ENCODE measurements at places on chromosomes 3 and 15.

DNA sequence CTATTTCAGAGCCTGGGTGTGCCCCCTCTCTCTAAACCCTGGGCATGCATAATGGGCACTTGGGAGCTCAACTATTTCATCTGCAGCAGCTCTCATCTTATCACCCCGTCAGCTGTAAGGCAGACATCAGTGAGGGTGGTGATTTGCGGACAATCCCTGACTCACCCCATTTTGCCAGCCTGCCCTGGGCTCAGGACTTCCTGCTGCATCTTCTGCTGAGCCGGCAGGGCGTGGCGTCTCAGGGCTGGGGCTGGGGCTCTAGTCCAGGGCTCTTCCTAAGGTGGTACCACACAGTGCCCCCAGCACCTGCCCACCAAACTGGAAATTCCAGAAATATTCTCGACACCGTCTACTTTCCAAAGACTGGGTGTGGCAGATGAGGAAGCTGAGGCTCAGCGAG lies 925 bp upstream of the PSTPIP1 start:
- no peak for DNase-seq

DNA sequence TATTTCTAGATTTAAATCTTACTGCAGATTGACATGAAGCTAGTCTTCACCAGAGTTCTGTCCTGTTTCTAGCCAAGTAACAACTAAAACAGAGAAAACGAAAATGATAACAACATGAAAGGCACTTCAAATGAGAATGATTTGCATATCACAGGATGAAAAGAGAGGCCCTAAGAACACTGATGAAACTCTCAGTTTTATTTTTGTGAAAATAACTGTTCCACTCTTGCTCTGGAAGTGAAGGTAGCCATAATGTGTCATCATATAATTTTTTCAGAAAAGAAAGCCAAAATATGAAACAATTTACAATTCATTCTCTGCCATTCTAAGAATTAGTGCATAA lies 274.4 kb downstream of the ADAMTSL3 start:
- DNase-seq = no peak

- no peak for DNase-seq
Measured at GRCh38 chr3:155244216-155244615, 49.3 kb downstream of the STRIT1 start.

- no peak for DNase-seq
Measured at GRCh38 chr3:138383715-138384465, 35.5 kb downstream of the MRAS start.

DNA sequence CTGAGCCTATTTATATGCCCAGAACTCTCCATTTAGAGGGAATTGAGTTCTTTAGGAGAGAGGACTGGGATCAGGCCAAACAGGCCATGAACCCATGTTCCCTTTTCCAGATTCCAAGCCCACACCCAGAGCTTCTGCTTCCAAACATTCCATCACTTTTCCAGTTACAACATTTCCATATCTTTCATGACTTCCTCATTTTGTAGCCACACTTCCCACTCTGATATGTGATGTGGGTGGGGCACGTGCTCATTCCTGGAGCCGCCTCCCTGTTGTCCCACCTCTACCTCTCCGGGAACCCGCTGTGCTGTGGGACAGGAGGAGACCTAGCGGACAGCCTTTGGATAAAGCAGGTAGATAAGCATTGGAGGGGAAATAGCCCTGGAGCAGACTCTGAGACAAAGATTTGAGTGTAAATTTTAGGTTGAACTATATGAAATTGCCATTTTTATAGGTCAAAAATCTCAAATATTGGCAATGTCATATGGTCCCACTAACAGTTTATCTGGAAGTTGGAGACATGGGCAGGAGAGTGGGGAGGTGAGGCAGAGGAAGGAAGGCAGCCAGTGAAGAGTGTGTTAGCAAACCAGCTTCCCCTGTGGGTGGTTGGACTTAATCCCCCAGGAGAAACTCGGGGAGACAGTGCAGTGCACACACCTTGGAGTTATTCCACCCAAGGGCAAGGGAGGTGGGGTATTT lies 31.8 kb downstream of the CYP8B1 start:
- DNase-seq = peak; percentile 54

DNA sequence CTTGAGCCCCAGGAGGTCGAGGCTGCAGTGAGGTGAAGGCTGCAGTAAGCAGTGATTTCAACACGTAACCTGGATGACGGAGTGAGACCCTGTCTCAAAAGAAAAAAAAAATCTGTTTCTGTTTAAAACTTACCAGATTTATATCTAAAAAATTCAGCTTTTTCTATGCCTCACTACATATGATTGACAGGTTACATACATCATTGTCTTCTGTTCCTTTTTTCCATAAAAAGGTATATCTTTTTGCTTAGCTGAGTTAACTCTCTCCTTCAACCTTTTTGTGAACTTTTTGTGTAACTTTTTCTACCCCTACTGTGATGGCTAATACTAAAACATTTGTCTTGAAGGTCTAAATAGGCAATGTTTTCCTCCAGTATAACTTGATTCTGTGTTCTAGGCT lies 38.6 kb upstream of the SETD2 start:
- DNase-seq = no peak

- DNase-seq = no peak
Measured at GRCh38 chr15:82177291-82178010, 85.1 kb downstream of the EFL1 start.

- no peak for DNase-seq
Measured at GRCh38 chr3:188468196-188468595, 314.2 kb downstream of the LPP start.

DNA sequence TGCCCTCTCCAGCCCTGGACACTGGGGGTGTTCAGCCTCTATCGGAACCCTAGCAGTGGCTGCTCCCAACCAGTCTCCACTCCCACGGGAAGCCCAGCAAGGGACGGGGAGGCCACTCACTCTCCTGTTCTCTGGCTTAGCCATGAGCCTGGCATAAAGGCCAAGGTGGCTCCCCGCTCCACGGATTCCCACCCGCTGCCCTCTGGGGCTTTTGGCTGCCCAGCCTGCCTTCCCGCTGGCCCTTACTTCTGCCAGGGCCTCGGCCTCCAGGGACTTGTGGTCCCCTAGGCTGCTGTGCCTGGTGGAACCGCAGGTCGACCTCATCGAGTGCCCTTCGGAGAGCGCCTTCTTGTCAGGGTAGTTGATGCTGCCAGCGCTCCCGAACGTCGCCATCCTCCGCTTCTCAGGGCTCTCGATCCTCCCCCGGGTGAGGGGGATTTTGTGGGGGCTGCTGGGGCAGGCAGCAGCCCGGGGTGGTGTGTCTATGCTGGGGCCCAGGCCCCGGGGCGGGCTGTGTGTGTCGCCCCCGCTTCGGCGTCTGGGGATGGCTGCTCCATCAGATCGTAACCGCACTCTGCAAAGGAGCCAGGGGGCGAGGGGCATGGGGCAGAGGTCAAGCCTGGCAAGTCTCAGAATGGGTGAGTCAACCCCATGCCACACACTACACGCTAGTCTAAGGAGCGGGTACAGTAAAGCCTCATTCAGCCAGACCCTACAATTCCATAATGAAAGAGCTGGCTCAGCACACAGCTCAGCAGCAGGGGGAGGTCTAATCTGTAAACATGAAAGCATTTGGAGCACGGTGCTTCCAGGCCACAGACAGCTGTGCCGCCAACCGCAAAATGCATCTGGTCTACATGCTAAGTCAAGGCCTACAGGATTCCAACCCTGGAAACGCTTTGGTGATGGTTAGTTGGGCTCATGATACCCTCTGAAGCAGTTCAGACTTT lies 27.3 kb upstream of the RAD18 start:
- peak; percentile 83 for DNase-seq

GRCh38 chr3:72144773-72145505 lies 360.0 kb upstream of the PROK2 start:
- no peak for DNase-seq

- DNase-seq = no peak
Measured at GRCh38 chr3:196192036-196192523, 19.1 kb downstream of the ZDHHC19 start.
